ENCODE measurements at places on chromosomes 11 and 22.
A peak's percentile ranks its signal among the peaks of the same experiment; 100 is the strongest.

DNA sequence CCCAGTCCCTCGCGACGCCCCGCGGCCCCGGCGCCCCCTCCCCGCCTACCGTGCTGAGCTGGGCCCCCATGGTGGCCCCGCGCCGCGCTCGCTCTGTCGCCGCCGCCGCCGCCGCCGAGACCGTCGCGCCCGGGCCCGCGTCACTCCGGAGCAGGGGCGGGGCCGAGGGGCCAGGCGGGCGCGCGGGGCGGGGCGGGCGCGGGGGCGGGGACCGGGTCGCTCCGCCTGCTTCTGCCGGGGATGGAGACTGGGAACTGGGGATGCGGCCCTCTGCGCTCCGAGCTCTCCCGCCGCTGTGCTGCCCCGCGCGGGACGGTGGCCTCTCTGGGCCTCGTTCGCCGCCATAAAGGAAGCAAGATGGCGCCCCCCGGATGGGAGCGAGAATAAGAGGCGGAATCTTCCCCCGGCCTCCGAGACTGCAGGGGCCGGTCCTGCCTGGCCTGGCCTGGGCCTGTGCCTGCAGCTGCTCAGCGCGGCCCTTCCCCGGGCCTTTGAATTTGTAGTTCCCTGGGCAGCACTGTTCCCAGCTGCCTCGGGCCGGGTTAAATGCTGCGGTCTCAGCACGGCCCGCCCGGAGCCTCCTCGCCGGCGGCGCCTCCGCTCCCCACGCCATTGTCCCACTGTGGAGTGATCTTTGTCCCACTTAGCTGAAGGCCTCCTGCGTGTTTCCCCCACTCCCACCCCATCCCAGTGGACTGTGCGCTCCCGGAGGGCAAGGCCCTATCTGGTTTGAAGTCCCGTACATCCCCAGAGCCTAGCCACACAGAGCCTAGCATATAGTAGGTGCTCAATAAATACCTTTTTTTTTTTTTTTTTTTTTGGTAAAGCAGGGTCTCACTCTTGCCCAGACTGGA is at the start of gene CYB5R3:
Gene CYB5R3 (minus strand): TSS at position 147 of the 854 bp plus-strand sequence. CDS start 77 bp downstream, at position 70.
- DNase-seq = peak; percentile 89

DNA sequence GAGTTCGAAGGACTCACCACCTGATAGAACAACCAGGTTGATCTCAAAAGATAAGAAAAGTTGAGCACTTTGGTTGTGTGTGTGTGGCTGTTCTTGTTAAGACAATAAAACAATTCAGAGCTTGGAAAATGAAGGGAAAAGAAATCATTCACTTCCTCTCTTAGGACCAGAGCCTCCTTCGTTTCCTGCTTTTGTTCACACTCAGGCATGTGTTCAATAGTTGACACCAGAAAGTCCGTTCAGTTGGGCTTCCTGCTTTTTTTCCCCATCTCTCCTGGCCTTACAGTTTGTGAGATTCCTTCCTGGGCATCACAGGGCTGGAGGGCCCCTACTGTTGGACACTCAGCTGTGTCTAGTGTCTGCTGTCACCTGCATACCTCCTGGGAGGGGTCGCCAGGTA is 48.0 kb downstream of the TSPAN18 start:
- no peak for DNase-seq

GRCh38 chr22:36347094-36347493 is 40.7 kb downstream of the MYH9 start:
- no peak for DNase-seq

DNA sequence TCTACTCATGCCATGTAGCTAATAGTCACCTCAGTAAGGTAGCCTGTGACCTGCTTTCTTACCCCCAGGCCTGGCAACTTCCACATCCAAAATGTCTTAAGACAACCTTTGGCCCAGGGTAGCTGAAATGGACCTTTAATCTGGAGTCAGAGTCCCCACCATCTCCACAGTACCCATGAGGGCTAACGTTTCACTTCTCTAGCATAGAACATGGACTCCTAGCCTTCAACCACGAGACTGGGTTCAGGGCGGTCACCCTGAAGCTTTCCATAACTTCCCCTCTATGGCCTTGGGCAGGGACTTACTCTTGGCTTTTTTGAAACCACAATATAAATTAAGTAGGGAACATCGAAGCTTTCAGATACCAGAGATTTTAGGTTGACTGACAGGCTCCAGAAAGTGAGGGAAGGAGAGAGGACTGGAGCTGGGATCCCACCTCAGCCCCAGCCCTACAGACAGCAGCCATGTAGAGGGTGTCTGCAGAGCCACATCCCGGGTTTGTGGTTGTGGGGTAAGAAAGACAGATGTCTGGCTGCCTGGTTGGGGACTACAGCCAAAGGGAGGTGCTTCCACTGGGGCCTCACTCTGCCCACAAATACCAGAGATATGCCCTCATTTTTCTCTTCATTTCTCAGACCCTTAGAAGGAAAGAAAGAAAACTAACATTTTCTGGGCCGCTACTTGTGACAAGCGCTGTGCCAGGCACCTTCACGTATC is 2.6 kb downstream of the TBC1D10A start:
- no peak for DNase-seq

DNA sequence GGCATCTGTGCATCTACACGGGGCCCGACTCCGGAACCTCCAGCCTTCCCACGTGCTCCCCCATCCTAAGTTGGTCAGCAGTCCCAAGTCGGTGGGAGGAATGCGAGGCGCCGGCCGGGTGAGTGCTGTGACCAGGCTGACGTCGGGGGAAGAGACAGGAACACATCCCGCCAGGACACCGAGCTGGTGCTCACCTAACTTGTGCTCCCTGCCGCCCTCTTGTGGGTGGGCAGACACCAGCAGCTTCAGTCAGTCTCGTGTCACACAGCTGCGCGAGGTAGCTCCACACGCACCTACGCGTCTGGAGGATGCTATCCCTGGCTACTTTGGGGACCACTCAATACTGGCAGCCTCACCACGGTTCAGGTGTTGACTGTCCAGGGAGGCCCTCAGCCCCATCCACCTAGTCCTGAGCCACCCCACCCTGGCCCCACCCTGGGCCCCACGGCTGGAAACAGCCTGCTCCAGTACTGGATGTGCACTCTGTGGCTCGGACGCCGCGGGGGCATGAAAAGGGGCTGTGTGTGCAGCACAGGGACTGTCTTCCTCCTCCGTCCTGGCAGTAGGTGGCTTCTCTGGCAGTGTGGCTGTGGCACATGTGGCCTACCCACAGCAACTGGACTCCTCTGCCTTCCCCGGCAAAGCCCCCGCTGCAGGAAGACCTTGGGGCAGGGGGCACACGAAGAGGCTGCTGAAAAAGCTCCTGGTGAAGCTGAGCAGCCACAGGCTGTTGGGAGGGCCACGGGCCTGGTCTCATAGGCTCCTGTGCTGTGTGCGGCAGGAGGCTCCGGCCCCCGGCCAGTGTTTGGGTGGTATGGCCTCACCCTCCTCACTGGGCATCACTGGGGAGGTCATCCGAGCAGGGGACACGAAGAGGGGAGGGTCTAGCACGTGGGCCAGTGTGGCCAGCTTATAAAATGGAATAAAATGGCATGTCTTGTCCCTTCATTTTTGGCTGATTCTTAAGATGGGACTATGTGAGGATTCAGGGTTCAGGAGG is 11.2 kb upstream of the BID start:
- DNase-seq = peak; percentile 59

DNA sequence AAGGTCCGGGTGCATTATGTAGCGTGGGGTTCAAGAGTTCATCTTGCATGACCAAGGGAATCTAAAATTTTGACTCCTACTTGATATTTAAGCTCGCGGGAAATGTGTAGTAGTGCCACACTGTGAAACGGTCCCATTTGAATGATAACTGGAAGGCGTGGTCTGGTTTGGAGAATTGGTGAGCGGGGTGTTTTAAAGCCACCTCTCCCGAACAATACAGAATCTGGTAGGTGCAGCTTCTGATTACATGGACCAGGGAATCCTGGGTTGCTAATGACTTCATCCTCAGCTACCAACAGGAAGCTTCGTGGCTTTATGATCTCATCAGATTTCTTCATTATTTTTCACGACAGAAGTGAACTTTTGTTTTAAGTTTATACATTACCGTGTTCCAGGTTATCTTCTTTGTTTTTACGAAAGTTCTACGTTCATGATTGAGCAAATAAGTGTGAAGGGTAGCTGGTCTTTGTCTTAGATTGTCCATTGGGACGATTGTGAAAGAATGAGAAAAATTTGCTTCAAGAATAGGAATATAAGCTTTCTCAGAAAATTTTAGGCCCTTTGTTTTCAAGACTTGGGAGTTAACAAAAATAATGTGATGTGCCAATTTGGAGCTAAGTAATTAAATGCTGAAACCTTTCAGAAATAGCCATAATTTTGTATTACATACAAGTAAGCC is 1.7 kb downstream of the QSER1 start:
- peak; percentile 87 for DNase-seq

GRCh38 chr11:60964801-60965200 is 6.7 kb upstream of the CD6 start:
- no peak for DNase-seq

GRCh38 chr11:119284344-119285157 is 32.4 kb downstream of the MCAM start:
- peak; percentile 68 for DNase-seq

DNA sequence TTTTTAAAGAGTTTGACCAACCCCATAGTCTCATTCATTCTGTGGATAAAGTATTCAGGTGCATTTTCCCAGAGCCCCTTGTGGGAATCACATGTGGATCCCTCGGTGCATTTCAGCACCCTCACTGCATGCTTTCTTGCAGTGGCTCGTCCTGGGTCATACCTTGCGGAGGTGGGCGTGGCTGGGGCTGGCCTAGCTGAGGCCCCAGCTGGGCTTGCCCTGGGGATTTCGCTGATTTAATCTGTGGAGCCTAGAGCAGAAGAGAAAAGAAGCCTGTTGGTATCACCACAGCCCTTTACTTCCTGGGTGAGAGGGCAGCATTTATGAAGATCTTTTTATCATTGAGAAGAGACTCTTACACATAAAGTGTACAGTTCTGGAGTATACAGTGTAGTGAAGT is 53.1 kb downstream of the FBXO7 start:
- no peak for DNase-seq

GRCh38 chr11:117908959-117909610 is 20.1 kb downstream of the TMPRSS13 start:
- DNase-seq = no peak

DNA sequence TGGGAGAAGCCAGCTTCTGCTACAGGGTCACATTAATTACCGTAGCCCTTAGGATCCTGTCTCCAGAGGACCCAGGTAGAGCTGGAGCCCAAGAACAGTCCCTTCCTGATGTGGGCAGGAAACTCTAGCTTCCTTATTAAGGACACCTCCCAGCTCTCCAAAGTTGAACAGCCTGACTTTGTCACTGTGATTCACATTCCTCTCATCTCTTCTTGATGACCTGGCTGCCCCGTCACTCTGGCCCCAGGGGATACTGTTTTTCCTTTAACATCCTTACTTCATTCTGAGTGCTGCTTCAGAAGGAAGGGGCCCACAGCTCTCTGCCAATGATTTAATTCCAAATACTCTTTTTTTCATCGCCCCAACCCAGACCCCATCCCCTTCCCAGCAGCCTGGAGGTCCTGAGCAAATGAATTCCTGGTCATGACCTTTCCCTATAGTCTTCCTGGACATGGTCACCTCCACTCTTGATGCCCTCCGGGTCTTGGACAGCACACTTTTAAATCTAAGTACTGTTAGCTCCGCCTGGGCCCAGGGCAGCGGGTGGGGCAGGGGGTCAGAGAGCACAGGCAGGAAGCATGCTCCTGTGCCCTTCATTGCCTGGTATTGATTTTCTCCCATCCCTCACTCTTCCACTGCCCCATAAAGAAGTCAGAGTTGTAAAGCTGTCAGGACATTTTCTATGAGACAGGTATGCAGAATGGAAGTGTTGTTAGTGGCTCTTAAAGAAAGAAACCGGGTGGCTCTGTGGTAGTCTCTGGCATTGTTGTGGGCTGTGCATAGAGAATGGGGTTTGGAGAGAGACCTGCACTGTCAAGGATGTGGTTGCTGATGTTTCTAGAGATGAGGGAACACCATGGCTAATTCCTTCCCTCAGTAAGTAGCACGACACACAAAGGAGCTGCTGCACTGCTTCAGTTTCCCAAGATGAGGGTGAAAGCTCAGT is 22.3 kb upstream of the SPON1 start:
- DNase-seq = peak; percentile 41

- DNase-seq = no peak
Observed at GRCh38 chr22:29146091-29146560, 59.6 kb upstream of the EMID1 start.

DNA sequence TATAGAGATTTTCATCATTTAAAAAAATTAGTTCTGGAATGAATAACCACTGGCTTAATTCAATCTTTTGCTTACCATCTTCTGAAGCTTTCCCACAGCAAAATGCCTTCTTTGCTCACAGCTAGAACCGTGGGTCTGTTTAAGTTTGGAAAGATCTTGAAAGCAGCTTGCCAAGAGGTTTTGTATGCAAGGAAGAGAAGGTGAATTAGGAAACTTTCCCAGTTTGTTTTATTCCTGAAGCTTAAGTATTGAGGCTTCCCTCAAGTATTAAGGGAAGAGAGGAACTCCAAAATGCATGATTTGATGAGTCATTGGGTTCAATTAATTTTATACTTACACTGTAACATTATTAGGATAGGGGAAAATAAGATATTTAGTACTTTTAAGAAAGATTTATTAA is 1.9 kb upstream of the ARHGEF12 start:
- DNase-seq = no peak

- no peak for DNase-seq
Observed at GRCh38 chr11:26473216-26474194, 98.6 kb downstream of the MUC15 start.

- DNase-seq = no peak
Observed at GRCh38 chr11:105344938-105345337, 205.4 kb upstream of the CARD18 start.

GRCh38 chr11:116478669-116479668 is 293.8 kb downstream of the BUD13 start:
- DNase-seq = no peak

DNA sequence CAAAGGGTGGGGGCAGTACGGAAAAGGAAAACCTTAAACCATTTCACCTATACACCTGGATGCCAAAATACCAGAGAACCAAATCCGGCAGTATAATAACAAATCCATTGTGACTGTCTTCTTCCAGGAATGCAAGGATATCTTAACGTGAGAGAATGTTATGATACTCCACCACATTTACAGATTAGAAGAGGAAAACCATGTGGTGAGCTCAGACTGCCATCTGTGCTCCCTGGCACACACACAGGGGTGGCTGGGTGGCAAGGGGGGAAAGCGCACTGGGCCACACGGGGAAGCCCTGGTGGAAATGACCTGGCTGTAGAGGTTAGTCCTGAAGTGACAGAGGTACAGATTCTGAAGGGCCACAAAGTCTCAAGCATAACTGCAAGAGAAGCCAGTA is 9.9 kb downstream of the EIF1AD start:
- no peak for DNase-seq

GRCh38 chr11:58465690-58466089 is 23.7 kb upstream of the OR5B12 start:
- no peak for DNase-seq

- no peak for DNase-seq
Observed at GRCh38 chr11:79675081-79675480, 234.3 kb upstream of the TENM4 start.

DNA sequence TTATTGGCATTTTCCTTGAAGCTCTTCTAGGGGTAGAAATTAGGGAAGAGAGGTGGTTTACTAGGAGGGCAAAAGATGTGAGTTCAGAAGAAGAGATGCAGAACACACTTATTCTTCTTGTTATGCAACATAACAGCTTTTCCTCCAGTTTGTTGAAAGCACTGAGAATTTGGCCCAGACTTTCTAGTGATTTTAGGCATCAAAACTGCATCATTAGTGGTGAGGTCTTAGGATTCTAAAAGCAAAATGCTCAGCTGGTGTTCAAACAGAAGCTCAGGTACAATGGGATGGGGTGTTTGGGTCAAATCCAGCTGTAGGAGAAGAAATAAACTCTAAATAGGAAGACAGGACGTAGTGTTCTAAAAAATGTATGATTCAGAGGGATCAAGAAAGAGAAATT is 221.1 kb downstream of the OPCML start:
- DNase-seq = no peak

Measured in HTR-8/SVneo (cell line).